ENCODE measurements at places on chromosomes 2 and 18.

- no peaks in the 10 kb centered on the region for H3K4me1 ChIP-seq
- DNase-seq: no peak
- H3K4me3 ChIP-seq: no peak overlapping the region
- no peak overlapping the region for H3K27ac ChIP-seq
- H3K27me3 ChIP-seq: no peaks in the 10 kb centered on the region
These were observed 33.4 kb downstream of the USP14 start for GRCh38 chr18:191725-192124.

- no peaks in the 10 kb centered on the region for H3K27me3 ChIP-seq
- H3K27ac ChIP-seq: no peak overlapping the region
- no peak overlapping the region for H3K4me3 ChIP-seq
These were observed 360.4 kb downstream of the ZNF516 start for GRCh38 chr18:76134628-76135027.

- peaks cover 6% of the 10 kb centered on the region for H3K27me3 ChIP-seq
- DNase-seq: no peak
- H3K4me3 ChIP-seq: no peak overlapping the region
- H3K36me3 ChIP-seq: no peaks in the 10 kb centered on the region
- no peak overlapping the region for H3K27ac ChIP-seq
These were observed 57.5 kb downstream of the MCFD2 start for GRCh38 chr2:46857871-46858701.

DNA sequence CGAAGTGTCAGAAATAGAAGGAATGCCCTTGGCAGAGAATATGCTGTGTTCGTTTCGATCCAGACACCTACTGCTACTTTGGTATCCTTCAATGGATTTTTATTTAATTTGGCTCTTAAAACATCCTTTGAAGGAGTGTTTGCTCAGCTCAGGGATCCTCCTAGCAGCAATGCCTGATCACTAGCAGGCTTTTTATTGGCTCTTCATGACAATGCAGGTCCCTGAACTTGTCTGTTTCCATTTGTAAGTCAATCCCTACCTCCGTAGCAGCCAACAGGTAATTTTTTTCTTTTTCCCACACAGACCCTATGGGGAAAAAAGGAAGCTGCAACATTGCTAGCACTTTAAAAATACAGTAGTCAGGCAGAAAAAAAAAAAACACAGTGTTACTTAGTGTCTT lies 366.2 kb upstream of the LRRTM1 start:
- no peak for DNase-seq
- H3K4me3 ChIP-seq: no peak overlapping the region
- H3K36me3 ChIP-seq: no peaks in the 10 kb centered on the region
- no peaks in the 10 kb centered on the region for H3K27me3 ChIP-seq
- H3K4me1 ChIP-seq: no peaks in the 10 kb centered on the region
- H3K27ac ChIP-seq: no peak overlapping the region

DNA sequence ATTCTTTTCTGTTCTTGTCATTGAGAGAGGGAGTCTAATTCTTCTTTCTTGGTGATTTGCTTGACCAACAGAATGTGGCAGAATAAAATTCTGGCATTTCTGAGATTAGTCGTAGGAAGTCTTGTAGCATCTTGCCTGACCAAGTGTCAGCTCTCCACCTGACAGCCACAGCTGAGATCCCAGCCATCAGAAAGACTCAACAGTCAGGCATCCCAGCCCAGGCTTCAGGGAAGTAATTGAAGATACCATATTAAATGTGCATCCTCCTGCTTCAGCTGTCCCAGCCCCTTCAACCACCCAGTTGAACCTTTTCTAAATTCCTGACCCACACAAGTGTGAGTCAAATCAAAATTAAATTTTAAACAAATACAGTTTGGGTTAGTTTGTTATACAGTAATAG lies 208.3 kb downstream of the PIK3C3 start:
- no peak for DNase-seq
- H3K4me3 ChIP-seq: no peak overlapping the region
- no peaks in the 10 kb centered on the region for H3K36me3 ChIP-seq
- no peak overlapping the region for H3K27ac ChIP-seq
- H3K27me3 ChIP-seq: no peaks in the 10 kb centered on the region

GRCh38 chr2:145159676-145160075 lies 639.8 kb upstream of the ZEB2 start:
- H3K4me3 ChIP-seq: no peak overlapping the region
- H3K4me1 ChIP-seq: no peaks in the 10 kb centered on the region
- DNase-seq: no peak
- no peaks in the 10 kb centered on the region for H3K36me3 ChIP-seq
- H3K27ac ChIP-seq: no peak overlapping the region

GRCh38 chr2:206127656-206128055 lies 31.6 kb downstream of the NDUFS1 start:
- H3K4me1 ChIP-seq: no peaks in the 10 kb centered on the region
- H3K27ac ChIP-seq: no peak overlapping the region
- H3K27me3 ChIP-seq: no peaks in the 10 kb centered on the region
- no peak for DNase-seq
- peaks cover 39% of the 10 kb centered on the region for H3K36me3 ChIP-seq

GRCh38 chr2:17309741-17310339 lies 208.4 kb downstream of the RAD51AP2 start:
- H3K4me3 ChIP-seq: no peak overlapping the region
- peaks cover 2% of the 10 kb centered on the region for H3K27me3 ChIP-seq
- DNase-seq: peak; percentile 20
- no peaks in the 10 kb centered on the region for H3K36me3 ChIP-seq
- peaks cover 1% of the 10 kb centered on the region for H3K4me1 ChIP-seq

GRCh38 chr2:74525717-74526648 lies at the start of gene DQX1:
Gene DQX1, minus strand, starts transcription at chr2:74526231. Its CDS starts 502 bp downstream, at chr2:74525729.
- peaks cover 8% of the 10 kb centered on the region for H3K27me3 ChIP-seq
- H3K4me3 ChIP-seq: no peak within 1 kb of the TSS
- peaks cover 39% of the 10 kb centered on the region for H3K4me1 ChIP-seq
- no peak for DNase-seq
- peaks cover 41% of the 10 kb centered on the region for H3K36me3 ChIP-seq

GRCh38 chr2:223835701-223836532 lies 1.5 kb downstream of the AP1S3 start:
- H3K27me3 ChIP-seq: no peaks in the 10 kb centered on the region
- H3K27ac ChIP-seq: peak overlapping the region; percentile 41
- H3K4me3 ChIP-seq: peak overlapping the region; percentile 97
- peaks cover 6% of the 10 kb centered on the region for H3K36me3 ChIP-seq
- H3K4me1 ChIP-seq: peaks cover 23% of the 10 kb centered on the region

GRCh38 chr2:128504246-128505149 lies 185.8 kb upstream of the HS6ST1 start:
- no peaks in the 10 kb centered on the region for H3K4me1 ChIP-seq
- H3K27me3 ChIP-seq: peaks cover 7% of the 10 kb centered on the region
- no peak overlapping the region for H3K27ac ChIP-seq
- no peak overlapping the region for H3K4me3 ChIP-seq
- no peaks in the 10 kb centered on the region for H3K36me3 ChIP-seq
- no peak for DNase-seq

DNA sequence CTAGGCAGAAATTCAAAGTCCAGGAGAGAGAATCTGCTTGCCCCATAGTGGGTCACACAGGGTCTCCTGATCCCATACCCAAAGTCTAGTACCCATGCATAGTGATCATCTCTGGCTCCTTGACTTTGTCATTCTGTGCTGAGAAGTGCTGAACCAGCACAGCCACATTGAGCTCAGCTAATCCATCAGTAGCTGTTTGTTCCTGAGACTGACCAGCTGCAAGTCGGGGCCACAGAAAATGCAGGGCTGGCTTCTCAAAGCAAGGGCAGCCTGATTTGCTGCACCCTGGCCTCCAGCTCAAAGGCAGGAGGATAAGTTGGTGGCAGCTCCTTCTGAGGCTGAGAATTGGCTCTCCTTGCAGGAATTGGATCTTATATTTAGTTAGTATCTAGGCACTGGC lies 72.2 kb downstream of the LYPD1 start:
- no peak overlapping the region for H3K4me3 ChIP-seq
- no peak overlapping the region for H3K27ac ChIP-seq
- DNase-seq: no peak
- no peaks in the 10 kb centered on the region for H3K4me1 ChIP-seq

DNA sequence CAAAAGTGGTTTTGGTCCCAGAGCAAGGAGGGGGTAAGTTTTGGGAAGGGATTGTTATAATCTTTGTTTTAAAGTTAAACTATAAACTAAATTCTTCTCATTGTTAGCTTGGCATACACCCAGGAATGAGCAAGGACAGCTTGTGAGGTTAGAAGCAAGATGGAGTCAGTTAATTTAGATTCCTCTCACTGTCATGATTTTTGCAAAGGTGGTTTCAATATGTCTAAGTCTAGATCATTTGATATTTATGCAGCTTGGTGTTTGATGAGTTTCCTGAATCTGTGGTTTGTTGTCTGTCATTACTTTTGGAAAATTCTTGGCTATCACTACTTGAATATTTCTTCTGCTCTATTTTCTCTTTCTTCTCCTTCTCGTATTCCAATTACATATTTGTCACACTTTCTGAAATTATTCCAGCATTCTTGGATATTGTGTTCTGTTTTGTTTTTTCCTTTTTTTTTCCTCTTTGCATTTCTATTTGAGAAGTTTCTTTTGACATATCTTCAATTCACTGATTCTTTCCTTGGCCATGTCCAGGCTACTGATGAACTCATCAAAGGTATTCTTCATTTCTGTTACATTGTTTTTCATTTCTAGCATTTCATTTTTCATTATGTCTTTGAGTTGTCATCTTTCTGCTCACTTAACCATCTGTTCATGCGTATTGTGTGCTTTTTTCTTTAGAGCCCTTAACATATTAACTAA lies 5.1 kb downstream of the SP140 start:
- H3K4me3 ChIP-seq: peak overlapping the region; percentile 10
- peaks cover 57% of the 10 kb centered on the region for H3K36me3 ChIP-seq
- DNase-seq: no peak
- peaks cover 70% of the 10 kb centered on the region for H3K4me1 ChIP-seq
- no peak overlapping the region for H3K27ac ChIP-seq
- H3K27me3 ChIP-seq: no peaks in the 10 kb centered on the region

DNA sequence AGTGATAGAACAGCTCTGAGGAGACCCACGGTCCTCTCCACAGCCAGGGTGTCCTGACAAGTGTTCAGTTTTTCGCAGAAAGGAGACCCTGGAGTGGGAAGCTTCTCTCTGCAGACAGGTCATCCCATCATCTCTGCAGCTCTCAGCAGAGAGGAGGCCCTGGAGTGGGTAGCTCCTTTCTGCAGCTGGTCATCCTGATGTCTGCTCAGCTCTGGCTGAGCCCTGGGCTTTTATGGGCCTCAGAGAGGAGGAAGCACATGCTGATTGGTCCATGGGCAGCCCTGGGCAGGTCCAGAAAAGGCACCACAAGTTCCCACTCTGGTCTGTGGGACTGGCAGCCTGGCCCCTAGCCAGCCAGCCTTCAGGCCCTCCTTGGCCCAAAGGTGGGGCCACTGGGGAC lies 72.3 kb upstream of the ST3GAL5 start:
- no peak overlapping the region for H3K4me3 ChIP-seq
- H3K27ac ChIP-seq: no peak overlapping the region
- peaks cover 11% of the 10 kb centered on the region for H3K36me3 ChIP-seq
- peaks cover 5% of the 10 kb centered on the region for H3K27me3 ChIP-seq
- DNase-seq: no peak
- peaks cover 12% of the 10 kb centered on the region for H3K4me1 ChIP-seq

Measured in activated CD8-positive, alpha-beta T cell treated with anti-CD3 and anti-CD28 coated beads, Interleukin-2, amount 10 ng/mL, durations not matched to agents 7 days and 5 days (primary cell).